ENCODE measurements at places on chromosomes 2 and 18.

DNA sequence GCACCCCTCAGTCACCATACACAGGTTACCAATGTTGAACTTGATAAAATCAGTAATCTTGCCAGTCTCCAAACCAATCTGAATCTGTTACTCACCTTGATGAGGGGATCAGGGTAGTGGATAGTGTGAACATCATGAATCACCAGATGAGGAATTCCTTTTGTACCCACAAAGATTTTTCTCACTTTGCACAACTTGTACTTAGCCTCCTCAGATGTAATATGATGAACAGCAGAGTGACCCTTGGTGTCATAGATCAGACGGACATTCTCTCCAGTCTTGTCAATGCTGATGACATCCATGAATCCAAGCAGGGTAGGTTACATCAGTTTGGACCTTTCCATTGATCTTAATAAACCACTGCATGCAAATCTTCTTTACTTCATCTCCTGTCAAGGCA, 54.7 kb downstream of the MDH1 start:
- DNase-seq: no peak

GRCh38 chr2:178143481-178143880, 31.2 kb downstream of the RBM45 start:
- no peak for DNase-seq

- DNase-seq: no peak
Measured at GRCh38 chr2:215828528-215829184, 184.7 kb downstream of the MREG start.

- DNase-seq: no peak
Measured at GRCh38 chr2:240429872-240430491, 5.5 kb upstream of the GPC1 start.

GRCh38 chr2:71934595-71935261, 212.9 kb downstream of the CYP26B1 start:
- DNase-seq: no peak

- no peak for DNase-seq
Measured at GRCh38 chr2:122083256-122084048, 328.0 kb downstream of the TSN start.

Data from stimulated activated CD8-positive, alpha-beta memory T cell treated with anti-CD3 and anti-CD28 coated beads, Interleukin-7, amount 100 ng/mL, for 1 hour (primary cell).